Activated gamma-delta T cell treated with Interleukin-2 at 50 U/mL for 16 hours (primary cell): ENCODE measurements at places on chromosomes 5 and 9.

GRCh38 chr5:15500325-15501001 lies 483 bp downstream of the FBXL7 start:
- no peak for DNase-seq

- no peak for DNase-seq
Observed at GRCh38 chr9:136354592-136355085, 8.9 kb downstream of the DNLZ start.

- no peak for DNase-seq
Observed at GRCh38 chr5:50898966-50899365, 232.5 kb downstream of the PARP8 start.

- DNase-seq = no peak
Observed at GRCh38 chr9:13411791-13412190, 132.3 kb upstream of the MPDZ start.

GRCh38 chr9:135340143-135340655 lies 139.4 kb upstream of the PPP1R26 start:
- no peak for DNase-seq

DNA sequence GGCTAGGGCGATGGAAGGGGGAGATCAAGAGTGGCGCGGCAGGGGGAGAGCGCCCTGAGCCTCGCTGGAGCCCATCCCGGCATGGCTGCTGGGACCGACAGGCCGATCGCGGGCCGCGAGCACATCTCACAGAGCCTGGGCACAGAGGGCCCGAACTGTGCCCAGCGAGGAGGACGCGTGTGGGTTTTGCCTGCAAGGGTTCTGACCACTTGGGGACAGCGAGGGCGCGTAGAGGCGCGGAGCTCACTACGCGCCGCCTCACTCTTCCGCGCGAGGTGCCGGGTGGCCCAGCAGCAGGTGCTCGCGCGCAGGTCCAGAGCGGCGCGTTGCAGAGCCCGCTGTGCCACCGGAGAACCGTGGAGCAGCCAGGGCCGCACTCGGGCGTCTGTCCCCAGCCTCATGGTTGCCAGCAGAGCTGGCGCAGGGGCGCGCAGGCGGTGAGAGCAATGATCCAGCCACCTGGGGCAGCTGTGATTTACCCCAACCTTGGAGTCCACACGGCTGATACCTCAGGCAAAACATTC lies 16.3 kb upstream of the PITX1 start:
- no peak for DNase-seq

DNA sequence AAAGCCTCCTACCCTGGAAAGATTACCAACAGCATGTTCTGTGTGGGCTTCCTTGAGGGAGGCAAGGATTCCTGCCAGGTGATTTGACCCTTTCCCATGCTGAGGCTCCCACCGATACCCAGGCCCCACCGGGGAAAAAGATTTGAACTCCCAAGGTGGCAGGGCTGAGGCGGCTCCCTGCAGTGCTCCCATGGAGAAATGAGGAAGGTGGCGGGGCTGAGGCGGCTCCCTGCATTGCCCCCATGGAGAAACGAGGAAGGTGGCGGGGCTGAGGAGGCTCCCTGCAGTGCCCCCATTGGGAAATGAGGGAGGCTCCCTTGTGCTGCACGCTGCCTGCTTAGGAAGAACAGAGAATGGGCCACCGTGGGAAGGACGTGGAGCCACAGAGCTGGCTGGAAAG lies 3.2 kb downstream of the PRSS3 start:
- DNase-seq = no peak

- no peak for DNase-seq
Observed at GRCh38 chr9:36640771-36641381, 68.2 kb downstream of the MELK start.
